ENCODE measurements at places on chromosomes 12 and 14.

DNA sequence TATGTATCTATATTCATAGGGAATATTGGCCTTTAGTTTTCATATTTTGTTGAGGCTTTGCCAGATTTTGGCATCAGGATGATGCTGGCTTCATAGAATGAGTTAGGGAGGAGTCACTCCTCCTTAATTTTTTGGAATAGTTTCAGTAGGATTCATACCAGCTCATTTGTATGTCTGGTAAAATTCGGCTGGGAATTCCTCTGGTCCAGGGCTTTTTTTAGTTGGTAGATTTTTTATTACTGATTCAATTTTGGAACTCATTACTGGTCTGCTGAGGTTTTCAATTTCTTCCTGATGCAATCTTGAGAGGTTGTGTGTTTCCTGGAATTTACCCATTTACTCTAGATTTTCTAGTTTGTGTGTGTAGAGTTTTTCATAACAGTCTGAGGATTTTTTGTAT lies 175.2 kb downstream of the EPS8 start:
- no peak for DNase-seq

GRCh38 chr12:82596483-82596882 lies 90.2 kb upstream of the TMTC2 start:
- DNase-seq: no peak

- DNase-seq: no peak
Measured at GRCh38 chr14:71133296-71133695, 226.0 kb downstream of the PCNX1 start.

DNA sequence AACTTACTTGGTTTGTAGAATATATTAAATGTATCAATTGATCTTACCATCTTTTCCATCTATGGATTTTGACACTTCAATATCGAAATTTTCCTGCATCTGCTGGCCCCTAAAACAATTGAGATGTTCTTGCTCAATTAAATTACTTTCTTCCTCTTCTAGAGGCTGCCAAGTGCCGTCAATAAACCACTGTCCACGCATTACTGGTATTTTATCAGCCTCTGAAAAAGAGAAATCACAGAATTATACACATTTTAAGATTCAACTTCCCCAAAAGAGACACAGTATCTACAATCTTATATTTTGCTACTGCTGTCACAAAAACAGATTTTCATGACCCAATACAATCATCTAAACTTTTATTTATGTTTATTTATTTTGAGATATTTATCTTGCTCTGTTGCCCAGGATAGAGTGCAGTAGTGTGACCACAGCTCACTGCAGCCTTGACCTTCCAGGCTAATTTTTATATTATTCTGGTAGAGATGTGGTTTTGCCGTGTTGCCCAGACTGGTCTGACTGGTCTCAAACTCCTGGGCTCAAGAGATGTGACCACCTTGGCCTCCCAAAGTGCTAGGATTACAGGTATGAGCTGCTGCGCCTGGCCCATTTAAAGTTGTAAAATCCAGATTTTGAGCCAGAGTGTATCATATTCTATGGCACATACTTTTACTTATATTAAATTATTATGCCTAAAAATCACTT lies 49.3 kb downstream of the DDHD1 start:
- DNase-seq: no peak

DNA sequence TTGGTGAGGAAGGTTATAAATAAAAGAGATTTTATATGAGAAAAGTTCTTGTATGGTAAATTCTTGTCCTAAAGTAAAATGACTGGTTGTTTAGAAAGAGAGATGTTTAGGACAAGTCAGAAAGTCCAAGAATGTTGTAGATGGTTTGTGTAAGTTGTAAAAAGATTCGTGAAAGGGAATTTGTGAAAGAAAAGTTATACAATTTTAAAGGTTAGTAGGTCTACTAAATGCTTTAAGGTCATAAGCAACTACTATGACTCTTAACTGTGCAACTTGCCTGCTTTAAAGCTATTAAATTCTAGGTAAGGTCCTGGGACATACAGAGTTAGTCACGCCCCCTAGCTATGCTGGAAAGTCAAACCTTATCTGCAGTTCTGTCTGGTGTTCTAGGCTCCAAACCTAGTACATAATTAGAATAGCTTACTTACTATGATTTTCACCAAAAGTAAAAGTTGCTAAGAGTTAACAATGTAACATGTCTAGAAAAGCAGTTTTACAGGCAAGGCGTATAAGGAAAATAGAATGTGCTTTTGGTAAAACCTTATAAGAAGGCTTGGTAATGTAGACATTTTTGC lies 11.2 kb upstream of the DHRS2 start:
- DNase-seq: no peak

DNA sequence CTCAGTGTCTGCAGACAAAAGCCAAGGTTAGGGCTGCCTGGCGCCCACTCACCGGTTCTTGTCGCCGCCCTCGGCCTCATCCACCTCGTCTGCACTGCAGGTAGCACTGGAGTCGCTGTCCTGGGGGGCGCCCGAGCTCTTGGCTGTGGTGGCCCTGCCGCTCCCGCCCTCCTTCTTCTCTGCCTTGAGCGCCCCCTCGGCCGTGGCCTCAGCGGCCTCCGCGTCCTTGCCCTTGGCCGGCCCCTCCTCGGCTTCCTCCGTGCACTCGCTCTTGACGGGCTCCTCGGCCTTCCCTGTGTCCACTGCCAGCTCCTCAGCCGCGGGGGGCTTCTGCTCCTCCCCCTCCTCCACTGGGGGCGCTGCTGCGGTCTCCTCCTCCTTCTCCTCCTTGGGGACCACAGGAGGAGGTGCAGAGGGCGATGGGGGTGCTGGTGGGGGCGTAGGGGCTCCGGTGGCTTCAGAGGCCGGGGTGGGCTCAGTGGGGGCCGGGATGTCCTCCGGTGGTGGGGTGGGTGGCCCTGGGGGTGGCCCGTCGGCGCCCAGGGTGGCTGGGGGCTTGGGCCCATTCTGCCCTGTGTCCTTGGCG lies 77.2 kb downstream of the RFLNA start:
- DNase-seq: no peak

DNA sequence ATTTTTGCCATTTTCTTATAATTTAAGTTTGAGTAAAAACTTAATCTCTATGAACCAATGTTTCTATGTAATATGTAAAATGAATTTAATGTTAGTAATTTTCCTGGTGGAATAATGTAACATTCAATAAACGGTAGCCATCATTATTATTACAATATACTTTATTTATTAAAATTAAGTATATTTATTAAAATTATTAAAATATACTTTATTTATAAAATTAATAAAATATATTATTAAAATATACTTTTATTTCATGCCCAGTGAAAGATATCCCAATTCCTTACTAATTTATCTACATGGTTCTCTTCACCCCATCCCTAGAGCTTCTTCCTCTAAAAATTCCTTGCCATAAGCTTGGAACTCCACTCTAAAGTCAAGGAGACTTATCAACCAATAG lies 2.5 kb downstream of the CAPS2 start:
- DNase-seq: no peak

DNA sequence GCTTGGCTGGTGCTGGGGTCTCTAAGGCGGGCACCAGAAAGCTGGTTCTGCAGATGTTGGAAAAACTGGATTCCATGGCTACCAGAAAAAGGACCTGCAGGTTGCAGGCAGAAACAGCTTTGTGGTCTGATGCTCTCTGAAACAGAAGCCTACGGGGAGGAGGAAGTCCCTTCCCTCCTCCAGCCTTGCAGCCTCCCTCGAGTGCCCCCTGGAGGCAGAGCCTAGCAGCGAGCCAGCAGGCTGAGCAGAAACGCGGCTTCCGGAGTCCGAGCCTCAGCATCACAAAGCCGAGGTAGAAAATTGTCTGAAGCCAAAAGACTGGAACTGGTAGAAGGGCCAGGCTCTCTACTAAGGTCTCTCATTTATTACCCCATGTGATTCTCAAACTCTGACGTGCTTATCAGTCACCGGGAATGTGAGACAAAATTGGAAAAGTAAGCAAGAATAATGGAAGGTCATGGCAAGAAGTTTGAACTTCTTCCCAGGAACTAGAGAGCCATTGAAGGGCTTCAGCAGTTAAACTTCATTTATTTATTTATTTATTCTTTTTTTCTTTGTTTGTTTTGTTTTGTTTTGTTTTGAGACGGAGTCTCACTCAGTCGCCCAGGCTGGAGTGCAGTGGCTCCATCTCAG lies 82.2 kb upstream of the CPSF6 start:
- peak; percentile 100 for DNase-seq

DNA sequence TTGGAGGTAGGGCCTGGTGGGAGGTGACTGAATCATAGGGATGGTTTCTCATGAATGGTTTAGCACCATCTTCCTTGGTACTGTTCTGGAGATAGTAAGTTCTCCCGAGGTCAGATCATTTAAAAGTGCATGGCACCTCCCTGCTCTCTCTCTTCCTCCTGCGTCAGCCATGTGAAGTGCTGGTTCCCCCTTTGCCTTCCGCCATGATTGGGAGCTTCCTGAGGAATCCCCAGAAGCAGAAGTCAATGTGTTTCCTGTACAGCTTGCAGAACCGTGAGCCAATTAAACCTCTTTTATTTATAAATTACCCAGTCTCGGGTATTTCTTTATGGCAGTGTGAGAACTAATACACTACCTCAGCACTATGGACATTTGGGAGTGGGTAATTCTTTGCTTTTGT lies 4.8 kb upstream of the LGMN start:
- no peak for DNase-seq

GRCh38 chr12:65637774-65638173 lies 186.5 kb upstream of the HMGA2 start:
- DNase-seq: no peak

DNA sequence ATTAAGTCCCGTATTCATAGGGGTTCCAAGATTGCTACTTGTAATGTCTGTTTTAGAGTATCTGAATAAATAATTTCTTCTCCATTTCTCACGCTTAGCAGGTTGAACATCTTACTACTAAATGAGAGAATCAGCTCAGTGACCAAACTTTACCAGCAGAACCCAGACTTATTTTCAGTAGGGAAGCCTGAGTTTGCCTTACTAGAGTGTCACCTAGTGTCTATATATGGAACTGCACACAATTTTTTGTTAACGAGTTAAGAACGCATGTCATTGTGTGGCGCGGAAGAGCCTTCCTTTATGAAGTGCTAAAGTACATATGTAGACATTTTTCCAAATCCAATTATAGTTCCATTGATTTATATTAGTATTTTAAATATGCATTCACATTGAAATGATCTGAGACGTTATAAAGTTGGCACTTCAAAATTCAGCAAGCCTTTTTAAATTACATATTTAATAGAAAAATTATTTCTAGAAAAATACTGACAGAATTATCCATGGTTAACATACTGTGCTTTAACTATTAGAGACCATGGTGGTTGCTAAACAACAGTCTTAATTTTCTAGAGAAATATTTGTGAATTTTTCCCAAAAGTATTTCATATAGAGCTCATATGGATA lies 88.3 kb downstream of the RPS29 start:
- DNase-seq: no peak

DNA sequence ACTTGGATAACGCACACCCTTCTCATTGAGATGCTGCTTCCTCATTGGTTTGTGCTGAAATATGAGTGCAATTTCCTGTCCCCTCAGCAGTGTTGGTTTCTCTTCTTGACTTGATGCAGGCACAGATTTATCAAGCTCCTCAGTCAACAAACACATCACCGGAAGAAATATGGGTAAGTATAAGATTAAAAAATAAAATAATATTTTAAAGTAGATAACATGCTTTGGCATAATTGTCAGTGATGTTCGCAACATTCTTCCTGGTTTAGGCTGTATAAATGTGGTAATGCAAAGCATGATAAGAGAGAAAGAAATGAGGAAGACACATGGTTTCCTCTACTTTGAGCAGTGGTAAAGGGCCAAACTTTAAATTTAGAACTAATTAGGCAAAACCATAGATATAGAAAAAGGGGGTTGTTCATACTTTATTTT lies at the start of gene GPR65:
Gene GPR65 (plus strand): TSS at position 86 of the 432 bp plus-strand sequence. CDS start 5,713 bp downstream, outside the sequence.
- no peak for DNase-seq

GRCh38 chr12:47111392-47111778 lies 31.6 kb upstream of the AMIGO2 start:
- DNase-seq: no peak

GRCh38 chr14:102279688-102280348 lies 25.1 kb downstream of the MOK start:
- DNase-seq: peak; percentile 8

GRCh38 chr12:68067762-68068376 lies 78.6 kb downstream of the IFNG-AS1 start:
- DNase-seq: no peak

DNA sequence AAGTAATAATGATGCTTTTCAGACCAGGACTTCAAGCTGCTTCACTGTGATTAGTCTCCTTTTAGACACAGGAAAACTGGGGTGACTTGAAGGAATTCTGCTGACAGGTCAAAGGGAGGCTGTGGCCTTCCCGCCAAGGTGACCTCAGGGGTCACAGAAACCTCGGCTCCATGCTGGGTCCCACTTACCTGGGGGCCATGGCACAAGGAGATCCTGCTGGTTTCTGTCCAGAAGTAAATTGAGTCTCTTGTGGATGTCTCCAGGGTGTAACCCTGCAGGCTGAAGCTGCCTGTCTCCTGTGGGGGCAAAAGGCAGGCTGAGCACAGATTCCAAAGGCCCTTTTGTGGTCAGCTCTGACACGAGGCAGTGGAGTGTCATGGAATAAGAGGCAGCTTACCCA lies 138.7 kb upstream of the MED13L start:
- DNase-seq: no peak
